ENCODE measurements at places on chromosomes 13 and 19.

DNA sequence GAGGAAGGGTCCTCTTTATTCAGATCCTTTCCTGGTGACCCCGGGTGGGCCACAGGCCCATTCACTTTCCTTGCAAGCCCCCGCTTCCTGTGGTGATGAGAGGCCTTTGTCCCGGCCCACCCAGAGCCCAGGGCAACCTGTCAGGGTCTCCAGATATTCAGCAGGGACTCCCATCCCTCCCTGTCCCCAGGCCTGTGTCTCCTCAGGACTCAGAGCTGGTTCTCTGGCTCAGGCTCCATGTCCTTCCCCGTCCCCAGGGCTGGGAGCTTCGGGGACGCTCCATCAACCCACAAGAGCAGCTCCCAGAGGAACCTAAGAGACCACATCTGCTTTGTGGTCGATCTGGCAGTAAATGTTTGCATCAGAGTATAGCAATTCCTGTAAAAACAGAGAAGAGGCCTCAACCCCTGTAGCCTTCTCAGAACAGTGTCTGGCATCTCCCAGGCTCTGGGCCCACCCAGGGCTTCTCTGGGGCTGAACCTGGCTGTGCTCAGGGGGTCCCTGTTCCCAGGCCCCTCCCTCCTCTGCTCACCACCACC lies 7.8 kb downstream of the CEACAM4 start:
- no peak for DNase-seq

DNA sequence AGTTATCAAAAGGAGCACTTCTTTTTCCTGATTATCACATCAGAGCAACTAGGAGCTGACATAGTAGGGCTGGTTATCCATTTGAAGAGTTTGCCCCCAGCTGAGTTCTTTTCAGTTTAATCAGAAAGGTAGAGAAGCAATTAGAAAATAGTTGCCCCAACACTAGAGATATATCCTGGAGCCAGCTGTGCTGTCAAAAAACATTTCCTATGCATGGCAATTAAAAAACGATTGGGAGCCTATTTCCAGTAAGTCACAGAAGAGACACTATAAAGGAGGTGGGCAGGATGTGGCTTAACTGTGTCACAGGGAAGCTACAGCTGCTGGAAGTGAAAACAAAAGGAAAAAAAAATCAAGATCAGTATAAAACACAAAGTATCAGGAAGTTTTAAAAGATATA lies 155.7 kb upstream of the SLITRK1 start:
- DNase-seq = no peak

- DNase-seq = no peak
Observed at GRCh38 chr13:34863360-34864135, 78.5 kb upstream of the NBEA start.

DNA sequence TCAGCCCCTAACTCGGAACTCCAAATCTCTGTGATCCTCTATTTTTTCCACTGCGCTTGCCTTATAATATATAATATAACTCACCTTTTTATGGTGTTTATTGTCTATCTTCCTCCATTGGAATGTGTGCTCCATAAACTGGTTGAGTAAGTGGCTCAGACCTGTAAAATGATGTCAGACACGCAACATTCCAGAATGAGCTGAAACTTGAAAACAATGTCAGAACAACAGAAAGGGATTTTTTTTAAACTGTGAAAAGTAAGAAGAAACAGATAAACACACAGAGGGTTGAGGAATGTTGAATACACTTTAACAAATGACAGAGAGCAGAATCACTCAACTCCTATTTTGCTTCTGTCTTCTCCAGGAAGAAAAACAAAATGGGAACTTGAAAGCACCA lies 19.1 kb upstream of the FAM216B start:
- DNase-seq = no peak

DNA sequence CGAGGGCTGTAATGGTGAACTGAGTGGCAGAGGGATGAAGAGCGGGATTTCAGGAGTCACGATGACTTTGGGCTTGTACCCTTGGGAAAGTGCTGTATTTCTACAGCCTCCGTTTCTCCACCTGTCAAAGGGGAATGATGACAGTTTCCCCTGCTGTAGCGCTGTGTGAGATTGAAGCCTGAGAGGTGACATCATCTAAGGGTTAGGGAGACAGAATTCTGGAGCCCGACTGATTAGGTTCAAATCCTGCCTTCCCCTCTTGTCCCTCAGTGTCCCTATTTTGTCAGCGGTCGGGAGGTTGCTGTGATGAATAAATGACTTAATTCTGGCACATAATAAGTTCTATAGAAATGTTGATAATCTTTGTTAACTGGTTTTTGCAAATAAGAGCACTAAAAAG lies 693 bp downstream of the MRPL4 start:
- DNase-seq = no peak

- no peak for DNase-seq
Observed at GRCh38 chr13:35468195-35468594, 8.3 kb downstream of the MAB21L1 start.

GRCh38 chr19:46392252-46392801 lies 21.0 kb downstream of the CCDC8 start:
- peak; percentile 67 for DNase-seq

- no peak for DNase-seq
Observed at GRCh38 chr13:21453387-21454081, 5.6 kb downstream of the ZDHHC20 start.

GRCh38 chr19:4580961-4581665 lies 21.6 kb upstream of the SEMA6B start:
- no peak for DNase-seq

GRCh38 chr19:2089727-2090053 lies 6.4 kb downstream of the MOB3A start:
- no peak for DNase-seq

DNA sequence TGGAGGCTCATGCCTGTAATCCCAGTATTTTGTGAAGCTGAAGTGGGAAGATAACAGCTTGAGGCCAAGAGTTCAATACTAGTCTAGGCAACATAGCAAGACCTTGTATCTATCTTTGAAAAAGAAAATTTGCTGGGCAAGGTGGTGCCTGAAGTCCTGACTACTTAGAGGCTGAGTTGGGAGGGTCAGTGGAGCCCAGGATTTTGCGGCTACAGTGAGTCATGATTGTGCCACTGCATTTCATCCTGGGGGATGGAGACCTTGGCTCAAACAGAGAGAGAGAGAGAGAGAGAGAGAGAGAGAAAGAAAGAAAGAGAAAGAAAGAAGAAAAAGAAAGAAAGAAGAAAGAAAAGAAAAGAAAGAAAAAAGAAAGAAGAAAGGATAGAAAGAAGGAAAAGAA lies 1872.3 kb upstream of the PCDH20 start:
- DNase-seq = no peak

All from left forelimb (tissue), 1 donor.